ENCODE measurements at places on chromosomes 5 and 9.

DNA sequence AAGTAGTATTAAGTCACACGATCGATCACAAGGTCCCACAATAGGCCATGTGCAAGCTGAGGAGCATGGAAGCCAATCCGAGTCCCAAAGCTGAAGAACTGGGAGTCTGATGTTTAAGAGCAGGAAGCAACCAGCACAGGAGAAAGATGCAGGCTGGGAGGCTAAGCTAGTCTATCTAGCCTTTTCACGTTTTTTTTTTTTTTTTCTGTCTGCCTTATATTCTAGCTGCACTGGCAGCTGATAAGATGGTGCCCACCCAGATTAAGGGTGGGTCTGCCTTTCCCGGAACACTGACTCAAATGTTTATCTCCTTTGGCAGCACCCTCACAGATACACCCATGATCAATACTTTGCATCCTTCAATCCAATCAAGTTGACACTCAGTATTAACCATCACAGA is 6.5 kb downstream of the PPIP5K2 start:
- DNase-seq: no peak

DNA sequence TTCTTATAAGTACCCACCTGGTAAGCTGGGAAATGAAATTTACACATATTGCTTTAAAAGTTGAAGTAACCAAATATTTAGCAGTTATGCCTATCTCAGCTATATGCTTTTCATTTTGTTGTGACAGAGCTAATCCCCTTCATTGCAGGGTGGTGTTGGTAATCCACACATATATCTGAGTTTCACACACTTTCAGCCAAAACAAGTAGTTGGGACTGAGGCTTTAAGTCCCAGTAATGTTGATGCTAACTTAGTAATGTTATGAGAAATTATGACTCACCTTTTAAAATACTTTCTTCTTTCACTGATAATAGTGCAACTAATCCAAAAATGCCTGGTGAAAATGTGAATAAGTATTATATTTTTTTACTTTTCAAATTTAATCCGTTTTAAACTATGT is 19.2 kb upstream of the RICTOR start:
- DNase-seq: no peak

GRCh38 chr5:114312658-114313057 is 49.2 kb upstream of the KCNN2 start:
- DNase-seq: no peak

- DNase-seq: no peak
Measured at GRCh38 chr5:173327948-173328843, at the start of gene STC2. Gene STC2 (minus strand): TSS chr5:173328414. CDS start chr5:173328193, 221 bp downstream.

DNA sequence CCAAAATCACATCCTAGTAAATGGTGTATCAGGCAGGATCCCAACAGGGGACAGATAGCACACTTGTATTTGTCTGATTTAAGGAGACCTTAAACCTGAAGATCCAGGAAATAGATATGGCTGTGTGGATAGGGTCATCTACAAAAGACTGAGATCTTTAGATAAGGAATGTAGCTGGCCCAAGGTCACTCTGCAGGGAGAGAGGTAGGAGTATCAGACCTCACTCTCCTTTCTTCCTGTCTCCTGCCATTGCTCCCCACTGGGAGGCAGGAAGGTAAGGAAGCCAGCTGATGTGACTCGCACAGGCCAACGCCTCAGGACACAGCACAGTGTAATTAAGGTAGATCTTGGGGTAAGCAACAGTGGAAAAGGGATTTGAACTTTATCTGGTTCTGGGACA is 85.8 kb downstream of the PLPPR1 start:
- no peak for DNase-seq

DNA sequence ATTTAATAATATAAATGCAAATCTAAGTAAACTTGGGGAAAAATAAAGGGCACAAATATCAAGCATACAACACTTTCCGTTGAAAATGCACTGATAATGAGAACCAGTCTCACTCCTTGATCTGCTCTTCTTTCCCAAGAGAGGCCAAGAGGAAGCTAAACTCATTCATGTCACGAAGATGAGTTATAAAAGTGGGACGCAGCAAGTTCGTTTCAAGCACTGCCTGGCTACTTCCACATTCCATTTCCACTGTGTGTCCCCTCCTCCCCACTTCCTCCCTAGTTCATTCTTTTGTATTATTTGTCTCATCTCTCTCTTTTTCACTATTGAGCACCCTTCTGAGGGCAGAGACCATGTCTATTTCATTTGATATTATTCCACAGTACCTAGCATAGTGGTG is 158.1 kb downstream of the SLC24A2 start:
- DNase-seq: no peak
